EL (cell line): ENCODE measurements at places on chromosomes 11 and 22.

DNA sequence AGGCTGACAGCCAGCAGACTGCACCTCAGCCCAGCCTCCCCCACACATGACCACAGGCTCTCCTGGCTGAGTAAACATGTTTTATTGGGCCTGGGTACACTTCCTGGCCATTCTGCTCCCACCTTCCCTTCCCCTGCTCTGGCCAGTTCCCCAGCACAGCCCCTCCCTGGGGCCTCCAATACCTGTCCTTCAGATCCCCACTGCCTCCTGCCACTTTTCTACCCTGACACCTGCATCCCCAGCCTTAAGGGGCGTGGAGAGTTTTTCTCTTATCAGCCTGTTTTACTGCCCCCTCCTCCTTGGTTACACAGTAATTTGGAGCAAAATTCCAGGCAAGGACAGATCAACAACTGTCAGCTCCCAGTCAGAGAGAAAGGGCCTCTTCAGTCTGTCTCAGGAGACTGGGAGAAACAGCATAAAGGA is at the start of gene ISX:
Gene ISX, plus strand, starts transcription at position 363 of the 423 bp plus-strand sequence. CDS start 930 bp downstream, outside the sequence.
- DNase-seq = no peak

GRCh38 chr22:27997538-27997937 is 78.5 kb upstream of the PITPNB start:
- peak; percentile 26 for DNase-seq

GRCh38 chr11:121367001-121367843 is 74.7 kb downstream of the SC5D start:
- peak; percentile 6 for DNase-seq

GRCh38 chr11:2090172-2091111 is 48.7 kb downstream of the IGF2 start:
- DNase-seq = no peak

GRCh38 chr11:35318977-35319925 is 100.1 kb downstream of the SLC1A2 start:
- DNase-seq = no peak

GRCh38 chr11:62242021-62242420 is at the start of gene SCGB1D2:
Gene SCGB1D2, plus strand, starts transcription at chr11:62242239. Its CDS starts 69 bp downstream, at chr11:62242308.
- no peak for DNase-seq
